ENCODE measurements at places on chromosomes 6 and 20.
A peak's percentile ranks its signal among the peaks of the same experiment; 100 is the strongest.

- DNase-seq: no peak
Measured at GRCh38 chr20:1619861-1620444, at the start of gene SIRPB1. SIRPB1 (minus strand) TSS chr20:1620009; CDS start chr20:1619944, 65 bp downstream.

DNA sequence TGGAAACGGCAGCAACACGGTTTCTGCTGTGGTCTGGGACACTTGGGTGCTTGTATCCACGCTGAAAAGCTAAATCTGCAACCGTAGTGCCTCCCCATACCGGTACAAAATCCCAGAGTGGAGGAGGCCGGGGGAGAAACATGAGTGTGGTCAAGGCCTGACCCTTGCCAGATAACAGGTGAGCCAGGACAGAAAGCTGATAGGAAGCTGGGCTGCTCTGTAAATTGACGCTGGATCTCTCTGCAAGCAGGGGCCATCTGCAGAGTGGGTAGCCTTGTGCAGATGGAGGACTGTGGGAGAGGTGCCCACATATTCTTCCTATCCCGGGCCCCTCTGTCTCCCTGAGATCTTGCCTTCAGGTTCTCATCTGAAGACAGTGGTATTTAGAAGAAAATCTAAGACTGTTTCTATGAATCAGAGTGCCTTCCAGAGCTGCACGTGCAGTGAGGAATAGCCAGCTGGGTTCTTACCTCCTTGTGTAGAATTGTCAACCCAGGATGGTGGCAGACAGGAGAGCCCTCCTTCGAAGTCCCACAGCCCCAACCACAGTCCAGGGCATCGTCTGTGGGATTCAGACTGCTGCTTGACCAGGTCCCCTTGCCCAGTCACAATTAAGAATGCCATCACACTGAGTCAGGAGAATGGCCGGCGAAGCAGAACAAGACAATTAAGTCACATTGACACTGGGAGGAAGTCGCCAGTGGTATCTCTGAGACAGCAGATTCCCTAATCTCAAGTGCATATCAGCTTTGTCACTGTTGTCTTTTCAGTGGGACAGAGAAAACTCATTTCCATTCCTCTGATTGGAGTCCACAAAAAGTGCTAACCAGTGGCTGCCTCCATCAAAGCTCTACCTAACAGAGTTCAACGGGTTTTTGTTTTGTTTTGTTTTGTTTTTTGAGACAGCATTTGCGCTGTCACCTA, 100.0 kb upstream of the RIPOR2 start:
- no peak for DNase-seq

DNA sequence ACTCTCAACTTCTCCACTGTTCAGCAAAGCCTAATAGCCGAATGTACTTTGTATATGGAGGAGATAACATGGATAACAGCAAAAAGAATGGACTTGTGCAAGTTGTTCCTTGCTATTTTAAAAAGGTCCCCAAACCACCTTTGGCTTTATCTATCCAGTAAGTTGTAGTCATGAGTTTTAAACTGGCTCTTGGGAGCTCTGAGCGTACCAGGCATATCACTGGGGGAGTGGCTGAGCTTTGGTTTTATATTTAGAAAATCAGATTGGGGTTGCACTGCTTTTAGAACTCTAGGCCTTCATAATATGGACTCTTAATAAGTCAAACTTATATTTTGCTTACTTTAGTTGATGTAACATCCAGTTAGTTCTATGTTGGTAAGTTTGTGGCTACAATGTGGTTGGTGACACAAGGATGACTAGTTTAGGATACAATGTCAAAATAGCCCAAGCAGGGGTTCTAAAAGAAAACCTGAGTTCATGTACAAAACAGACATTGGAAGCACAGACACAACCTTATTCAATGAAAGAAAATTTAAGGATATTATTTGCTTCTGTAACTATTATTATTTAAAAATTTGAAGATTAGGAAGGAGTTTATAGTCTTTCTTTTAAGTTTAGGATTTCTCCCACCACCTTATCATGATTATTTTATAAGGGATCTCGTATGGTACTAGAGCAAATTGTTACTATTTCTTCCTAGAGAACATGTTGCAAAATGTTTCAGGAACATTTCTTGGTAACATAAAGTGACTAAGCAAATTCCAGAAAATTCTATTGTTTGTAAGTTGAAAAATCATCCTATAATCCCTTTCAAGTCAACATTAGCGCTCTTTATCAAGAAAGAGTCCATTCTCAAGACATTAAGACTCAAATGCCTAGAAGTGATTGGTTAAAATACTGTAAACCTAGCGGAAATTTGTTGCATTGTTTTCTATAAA, 165.8 kb upstream of the SUPT3H start:
- peak; percentile 56 for DNase-seq

GRCh38 chr6:13147376-13147775, 181.0 kb downstream of the TBC1D7 start:
- DNase-seq: no peak

DNA sequence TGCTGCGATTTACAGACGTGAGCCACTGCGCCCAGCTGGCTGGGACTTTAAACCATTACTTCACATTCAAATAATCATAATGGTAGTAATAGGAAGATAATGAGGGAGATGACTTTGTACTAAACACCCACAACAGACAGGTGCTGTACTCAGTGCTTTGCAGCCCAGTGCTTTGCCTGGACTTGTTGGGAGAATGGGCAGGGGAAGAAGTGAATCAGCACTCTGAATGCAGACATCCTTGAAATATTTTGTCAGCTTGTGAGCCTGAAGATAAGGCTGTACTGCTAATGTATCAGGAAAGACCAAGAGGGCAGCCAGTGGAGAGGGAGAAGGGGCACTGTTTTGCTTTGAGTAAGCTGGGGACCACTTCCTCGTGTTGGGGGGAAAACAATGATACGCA, 17.4 kb downstream of the NKX2-2 start:
- DNase-seq: no peak

DNA sequence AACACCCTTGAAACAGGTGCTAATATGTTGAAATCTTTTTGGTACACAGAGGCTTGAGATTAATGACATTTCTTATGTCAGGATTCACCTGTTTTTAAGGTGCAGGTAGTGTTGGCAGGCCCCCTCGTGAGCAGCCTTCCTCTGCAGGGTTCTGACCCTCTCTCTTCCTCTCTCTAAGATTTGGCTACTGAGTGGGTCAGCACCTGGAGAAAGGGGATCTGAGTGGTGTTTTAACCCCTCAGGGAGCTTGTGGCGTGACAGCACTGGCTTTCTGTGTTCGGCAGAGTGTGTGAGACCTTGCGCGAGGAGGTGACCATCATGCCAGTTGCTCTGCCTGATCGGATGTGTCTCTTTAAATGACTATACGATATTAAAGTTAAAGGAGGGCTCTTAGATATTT, 37.1 kb downstream of the HIVEP1 start:
- DNase-seq: no peak

GRCh38 chr6:25788305-25788922, 33.9 kb downstream of the SLC17A4 start:
- DNase-seq: peak; percentile 22

- DNase-seq: no peak
Measured at GRCh38 chr6:93341900-93342613, 77.3 kb downstream of the EPHA7 start.

DNA sequence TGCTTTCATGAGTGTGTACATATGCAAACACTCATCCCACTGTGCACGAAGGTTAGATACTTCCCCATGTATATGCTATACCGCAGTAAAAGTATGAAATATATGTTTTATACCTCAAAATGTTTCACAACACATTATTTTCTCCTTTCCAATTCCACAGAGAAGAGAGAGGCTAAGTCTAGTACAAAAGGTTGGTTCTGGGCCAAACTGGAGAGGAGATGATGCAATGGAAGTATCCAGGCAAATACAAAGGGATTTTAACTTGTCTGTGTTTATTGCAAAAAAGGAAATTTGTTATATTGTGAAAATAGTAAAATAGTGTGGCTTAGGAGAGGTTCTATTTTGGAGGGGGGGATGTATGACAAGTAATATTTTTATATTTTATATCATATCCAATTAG, 112.6 kb downstream of the PLCB1 start:
- no peak for DNase-seq

GRCh38 chr6:163381118-163381756, 33.3 kb upstream of the QKI start:
- DNase-seq: no peak

- no peak for DNase-seq
Measured at GRCh38 chr6:170032197-170032596, 258.7 kb downstream of the DLL1 start.

GRCh38 chr6:145209272-145209671, 526.0 kb downstream of the EPM2A start:
- DNase-seq: no peak

DNA sequence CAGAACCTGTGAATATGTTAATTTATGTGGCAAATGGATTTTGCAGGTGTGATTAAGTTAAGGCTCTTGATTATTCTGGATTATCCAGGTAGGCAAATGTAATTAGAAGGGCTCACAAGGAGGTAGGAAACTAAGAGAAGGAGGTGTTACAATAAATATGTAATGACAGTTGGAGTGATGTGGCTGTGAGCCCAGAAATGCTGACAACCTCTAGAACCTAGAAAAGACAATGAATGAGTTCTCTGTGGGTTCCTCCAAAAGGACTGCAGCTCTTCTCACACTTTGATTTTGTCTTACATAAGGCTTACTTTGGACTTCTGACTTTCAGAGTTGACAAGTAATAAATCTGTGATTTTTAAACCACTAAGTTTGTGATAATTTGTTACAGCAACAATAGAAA, 406.6 kb upstream of the EPHA7 start:
- no peak for DNase-seq

DNA sequence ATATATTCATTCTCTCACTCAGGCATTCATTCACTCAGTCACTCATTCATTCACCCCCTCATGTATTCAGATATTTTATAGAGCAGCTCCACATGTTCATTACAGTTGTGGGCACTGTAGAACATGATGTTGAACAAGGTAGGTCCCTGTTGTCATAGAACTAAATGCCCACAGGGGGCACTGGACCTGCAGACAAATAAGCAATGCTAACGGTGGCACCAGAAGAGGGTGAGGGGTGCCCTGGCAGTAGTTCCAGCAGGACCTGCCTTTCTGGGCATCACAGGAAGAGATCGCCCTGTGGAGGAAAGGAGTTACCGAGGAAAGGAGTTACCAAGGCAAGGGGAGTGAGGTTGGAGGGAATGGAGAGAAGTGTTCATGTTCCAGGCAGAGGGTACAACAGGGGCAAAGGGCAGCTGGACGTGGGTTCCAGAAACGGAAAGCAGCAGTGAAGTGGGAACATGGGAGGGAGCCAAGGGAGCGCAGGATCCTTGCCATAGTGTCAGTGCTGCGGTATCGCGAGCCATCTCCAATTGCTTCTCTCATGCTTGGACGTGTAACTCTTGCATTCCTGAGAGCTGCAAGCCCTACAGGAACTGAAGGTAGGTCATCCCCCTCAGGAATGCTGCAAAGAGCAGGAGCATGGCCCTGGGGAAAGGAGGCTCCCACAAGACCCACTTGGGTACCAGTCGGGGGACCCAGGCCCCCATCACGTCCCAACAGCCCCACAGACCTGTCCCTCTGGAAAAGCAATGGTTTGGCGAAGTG, 128.2 kb downstream of the EDN3 start:
- no peak for DNase-seq

Measured in HS-5 (cell line).